ENCODE measurements at places on chromosomes 2 and 18.

- DNase-seq = no peak
Measured at GRCh38 chr2:151002959-151003600, 258.6 kb downstream of the RBM43 start.

- no peak for DNase-seq
Measured at GRCh38 chr2:162215162-162215561, 28.1 kb downstream of the FAP start.

- DNase-seq = no peak
Measured at GRCh38 chr18:70078106-70078505, 127.4 kb downstream of the RTTN start.

- no peak for DNase-seq
Measured at GRCh38 chr2:27264253-27264752, 1.5 kb upstream of the SLC30A3 start.

- no peak for DNase-seq
Measured at GRCh38 chr2:147511491-147511948, 333.3 kb upstream of the ACVR2A start.

DNA sequence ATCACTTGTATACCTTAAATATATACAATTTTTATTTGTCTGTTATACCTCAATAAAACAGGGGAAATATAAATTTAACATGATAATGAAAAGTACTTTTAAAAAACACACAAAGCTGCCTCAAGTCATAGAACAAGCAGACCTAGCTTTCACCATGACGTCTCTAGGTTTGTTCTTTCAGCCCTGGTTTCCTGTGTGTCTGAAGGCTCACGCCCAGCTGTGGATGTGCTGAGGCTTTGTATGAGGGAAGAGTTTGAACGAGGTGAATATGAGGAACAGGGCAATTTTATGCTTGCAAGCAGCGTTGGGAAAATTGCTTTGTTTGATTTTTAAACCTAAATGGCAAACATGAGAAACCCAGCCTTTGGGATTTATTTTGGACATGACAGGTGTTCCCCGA, 15.3 kb downstream of the SH3RF3 start:
- no peak for DNase-seq

DNA sequence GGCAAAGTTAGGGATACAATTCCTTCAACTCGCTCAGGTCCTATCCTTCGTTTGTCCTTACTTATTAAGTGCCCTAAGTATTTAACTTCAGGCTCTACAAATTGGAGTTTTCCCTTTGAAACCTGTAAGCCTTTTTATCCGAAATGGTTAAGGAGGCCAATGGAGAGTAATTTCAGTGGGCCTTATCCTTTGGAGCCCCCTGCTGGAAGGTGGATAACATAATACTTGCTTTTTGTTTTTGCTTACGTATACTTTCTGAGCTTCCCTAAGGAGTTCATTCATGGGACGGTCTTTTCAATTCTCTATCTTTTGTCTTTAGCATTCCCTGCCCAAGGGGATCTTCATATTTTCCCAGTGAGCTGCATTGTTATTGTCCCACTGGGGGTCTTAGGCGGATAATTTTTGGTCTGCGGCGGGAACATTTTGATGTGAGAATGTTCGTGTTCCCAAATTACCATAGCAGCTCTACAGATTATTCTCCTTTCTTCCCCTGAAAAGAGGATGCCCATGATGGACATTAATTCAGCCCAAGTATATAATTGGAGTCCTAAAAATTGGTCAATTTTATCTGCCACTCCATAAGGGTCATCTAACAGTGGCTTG, 34.4 kb upstream of the TRAPPC8 start:
- DNase-seq = no peak

GRCh38 chr18:46293742-46294181, 189.6 kb downstream of the HAUS1 start:
- no peak for DNase-seq

GRCh38 chr2:97969081-97970067, 26.4 kb downstream of the TMEM131 start:
- DNase-seq = no peak

DNA sequence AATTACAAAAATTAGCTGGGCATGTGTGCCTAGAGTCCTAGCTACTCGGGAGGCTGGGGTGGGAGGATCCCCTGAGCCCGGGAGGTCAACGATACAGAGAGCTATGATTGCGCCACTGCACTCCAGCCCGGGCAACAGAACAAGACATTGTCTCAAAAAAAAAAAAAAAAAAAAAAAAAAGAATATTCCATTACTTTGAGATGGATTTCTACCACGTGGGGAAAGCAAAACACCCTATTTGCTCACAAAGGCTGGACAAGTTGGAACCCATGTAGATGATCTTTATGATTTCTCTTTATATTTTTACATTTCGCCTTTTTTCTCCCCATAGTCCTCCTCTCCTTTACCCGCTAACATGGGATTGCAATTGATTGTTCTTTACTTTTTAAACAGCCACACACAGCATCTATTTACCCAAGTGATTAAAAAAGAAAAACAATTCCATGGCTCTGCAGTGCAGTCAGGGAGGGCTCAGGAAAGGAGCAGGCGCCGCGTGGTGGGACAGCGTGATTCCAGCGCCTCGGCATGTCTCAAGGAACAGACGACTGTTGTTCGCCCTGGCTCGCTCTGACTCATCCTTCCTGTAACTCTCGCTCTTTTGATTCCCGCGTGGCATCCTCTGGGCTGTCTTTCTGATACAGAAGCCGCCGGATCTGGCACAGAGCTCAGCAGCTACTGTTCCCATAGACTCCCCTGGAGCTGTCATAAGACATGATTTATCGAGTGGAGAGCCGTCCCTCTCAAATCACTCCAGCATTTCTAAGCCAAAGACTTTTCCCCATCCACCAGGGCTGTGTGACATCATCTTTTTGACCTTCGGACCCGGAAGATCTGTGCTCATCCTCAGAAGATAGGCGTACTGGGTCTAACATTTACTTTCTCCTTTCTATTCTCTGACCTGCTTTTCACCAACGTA, 230.4 kb upstream of the AGAP1 start:
- DNase-seq = peak; percentile 41

GRCh38 chr2:160141419-160141818, 58.7 kb downstream of the ITGB6 start:
- DNase-seq = no peak

GRCh38 chr2:66596256-66596655, 161.3 kb downstream of the MEIS1 start:
- no peak for DNase-seq

DNA sequence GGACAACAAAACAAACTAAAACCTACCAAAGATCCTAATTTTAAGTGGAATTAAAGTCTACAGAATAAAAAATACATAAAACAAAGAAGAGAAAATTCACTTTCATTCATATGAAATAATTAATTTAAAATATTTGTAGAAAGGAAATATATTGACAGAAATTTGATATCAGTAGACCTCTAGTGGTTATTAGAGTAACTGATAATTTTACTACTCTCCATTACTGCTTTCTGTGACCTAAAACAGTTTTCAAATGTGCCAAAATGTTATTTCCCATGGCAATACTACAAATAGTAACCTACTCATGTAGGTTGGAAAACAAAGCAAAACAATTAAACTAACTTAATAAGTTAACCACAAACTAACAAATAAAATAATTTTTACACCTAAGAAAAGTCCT, 147.1 kb downstream of the NOL4 start:
- no peak for DNase-seq

GRCh38 chr2:180040146-180040925, 33.2 kb upstream of the CWC22 start:
- no peak for DNase-seq

GRCh38 chr18:28177828-28178635, 1.1 kb upstream of the CDH2 start:
- DNase-seq = peak; percentile 64

- DNase-seq = no peak
Measured at GRCh38 chr18:46190667-46191066, 86.5 kb downstream of the HAUS1 start.

DNA sequence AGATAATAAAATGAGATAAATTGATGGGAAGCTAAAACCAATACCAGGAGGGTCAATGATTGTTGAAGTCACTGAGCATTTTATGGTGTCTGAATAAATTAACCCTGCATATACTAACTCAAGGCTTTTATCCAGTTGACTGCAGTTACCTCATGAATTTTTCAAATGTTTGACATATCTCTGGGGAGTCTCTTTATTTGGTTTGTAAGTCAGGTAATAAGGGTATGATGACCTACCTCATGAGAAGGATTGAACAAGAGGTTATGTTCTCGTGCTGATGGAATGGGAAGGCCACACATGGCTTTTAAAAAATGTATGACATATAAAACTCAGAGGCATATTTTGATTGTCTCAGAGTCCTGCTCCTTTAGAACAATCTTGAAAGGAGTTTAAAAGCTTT, 237.6 kb downstream of the THSD7B start:
- DNase-seq = no peak

- DNase-seq = no peak
Measured at GRCh38 chr2:120945832-120946499, 210.3 kb downstream of the GLI2 start.

DNA sequence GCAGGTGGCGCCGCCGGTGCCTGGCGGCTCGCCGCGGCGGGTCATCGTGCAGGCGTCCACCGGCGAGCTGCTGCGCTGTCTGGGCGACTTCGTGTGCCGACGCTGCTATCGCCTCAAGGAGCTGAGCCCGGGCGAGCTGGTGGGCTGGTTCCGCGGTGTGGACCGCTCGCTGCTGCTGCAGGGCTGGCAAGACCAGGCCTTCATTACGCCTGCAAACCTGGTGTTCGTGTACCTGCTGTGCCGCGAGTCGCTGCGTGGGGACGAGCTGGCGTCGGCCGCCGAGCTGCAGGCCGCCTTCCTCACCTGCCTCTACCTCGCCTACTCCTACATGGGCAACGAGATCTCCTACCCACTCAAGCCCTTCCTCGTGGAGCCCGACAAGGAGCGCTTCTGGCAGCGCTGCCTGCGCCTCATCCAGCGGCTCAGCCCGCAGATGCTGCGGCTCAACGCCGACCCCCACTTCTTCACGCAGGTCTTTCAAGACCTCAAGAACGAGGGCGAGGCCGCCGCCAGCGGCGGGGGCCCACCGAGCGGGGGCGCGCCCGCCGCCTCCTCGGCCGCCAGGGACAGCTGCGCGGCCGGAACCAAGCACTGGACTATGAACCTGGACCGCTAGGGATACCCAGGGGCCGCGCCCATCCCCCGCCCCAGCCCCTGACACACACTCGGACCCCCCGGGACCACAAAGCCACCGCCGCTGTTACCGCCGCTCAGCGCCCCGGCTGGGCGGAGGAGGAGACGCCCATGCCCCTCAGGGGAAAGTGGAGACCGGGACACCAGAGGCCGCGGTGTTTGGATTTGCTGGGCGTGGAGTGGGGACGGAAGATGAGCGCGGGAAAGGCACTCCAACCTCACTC, 1.1 kb downstream of the CDK5R2 start:
- peak; percentile 56 for DNase-seq

DNA sequence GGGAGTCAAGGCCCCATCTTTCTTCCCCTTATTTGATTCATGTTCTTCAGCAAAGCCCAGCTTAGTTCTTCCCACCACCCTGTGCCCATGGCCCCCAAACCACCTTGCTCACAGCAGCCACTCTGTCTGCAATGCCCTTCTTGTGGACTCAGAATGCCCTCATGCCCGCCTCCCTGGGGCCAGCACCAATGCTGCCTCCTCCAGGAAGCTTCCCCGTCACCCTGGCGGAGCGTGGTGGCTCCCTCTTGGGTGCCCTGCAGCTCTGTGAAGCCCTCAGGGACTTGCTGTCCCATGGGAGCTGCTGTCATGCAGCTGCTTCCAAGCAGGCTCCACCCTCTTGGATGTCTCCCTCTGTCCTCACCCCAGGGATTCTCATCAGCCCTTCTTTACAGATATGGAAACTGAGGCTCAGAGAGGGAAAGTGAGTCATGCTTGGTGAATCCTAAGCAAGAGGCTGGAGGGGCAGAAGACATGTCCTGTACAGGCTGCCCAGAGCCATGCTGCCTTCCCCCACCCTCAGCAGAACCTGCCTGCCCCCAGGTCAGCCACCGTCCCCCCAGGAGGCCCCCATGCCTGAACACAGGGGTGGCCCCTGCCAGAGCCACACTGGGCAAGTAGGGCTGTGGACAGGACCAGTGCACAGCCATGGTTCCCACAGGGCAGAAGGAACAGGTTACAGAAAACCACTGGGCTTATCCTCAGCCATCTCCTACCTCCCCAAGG, 11.8 kb upstream of the DUSP2 start:
- DNase-seq = no peak

- peak; percentile 76 for DNase-seq
Measured at GRCh38 chr2:27095745-27096651, 9.4 kb downstream of the KHK start.

DNA sequence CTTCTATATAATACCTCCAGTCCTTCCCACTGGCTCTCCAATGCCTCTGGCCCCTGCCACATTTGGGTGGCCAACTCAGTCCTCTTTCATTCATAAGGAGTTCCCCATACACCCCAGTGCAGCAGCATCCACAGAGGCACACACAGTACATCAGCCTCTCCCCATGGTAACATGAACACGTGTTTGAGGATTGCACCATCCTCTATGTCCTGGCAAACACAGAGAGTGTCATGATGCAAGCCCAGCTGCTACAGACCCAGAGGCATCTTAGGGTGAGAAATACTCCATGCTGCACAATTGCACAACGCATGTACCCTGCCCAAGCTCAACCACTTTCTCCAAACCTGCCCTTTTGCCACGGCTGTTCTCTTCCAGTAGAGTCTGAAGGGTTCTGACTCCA, 11.5 kb downstream of the IGFBP5 start:
- DNase-seq = no peak

GRCh38 chr2:33069894-33070651, 123.3 kb downstream of the LTBP1 start:
- DNase-seq = peak; percentile 50

DNA sequence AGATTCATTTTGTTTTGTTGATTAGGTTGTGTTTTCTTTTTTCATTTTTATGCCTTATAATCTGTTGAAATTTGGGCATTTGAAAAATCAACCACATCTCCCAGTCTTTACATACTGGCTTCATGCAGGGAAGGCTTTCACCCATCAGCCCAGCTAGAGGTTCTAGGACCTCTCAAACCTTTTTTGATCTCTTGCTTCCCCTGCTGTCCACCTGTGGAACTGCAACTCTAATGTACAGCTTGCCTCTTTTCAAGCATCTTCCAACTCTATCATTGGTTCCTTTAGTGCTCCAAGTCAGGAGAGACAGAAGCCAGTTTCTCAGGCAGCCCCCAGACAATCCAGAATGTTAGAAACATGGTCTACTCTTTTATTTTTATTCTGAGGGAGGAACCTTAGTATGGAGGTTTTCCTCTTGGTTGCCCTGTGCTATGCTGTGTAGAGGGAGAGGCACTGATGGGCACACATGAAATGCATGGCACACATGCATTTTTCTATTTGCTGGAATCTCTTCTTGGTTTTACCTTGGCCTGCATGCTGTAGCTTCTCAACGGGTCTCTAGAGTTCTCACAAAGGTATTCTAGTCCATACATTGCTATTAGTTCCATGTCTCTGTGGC, 107.2 kb upstream of the L3MBTL4 start:
- no peak for DNase-seq

- DNase-seq = no peak
Measured at GRCh38 chr2:13779996-13780395, 852.5 kb upstream of the LRATD1 start.

GRCh38 chr2:20382965-20383810, 32.5 kb upstream of the PUM2 start:
- DNase-seq = no peak

- no peak for DNase-seq
Measured at GRCh38 chr2:16908656-16909055, 243.0 kb upstream of the CYRIA start.

Measured in 8988T (cell line).